Skin of body (tissue), 3 donors: ENCODE measurements at places on chromosomes 1 and 21.
A peak's percentile ranks its signal among the peaks of the same experiment; 100 is the strongest.

GRCh38 chr21:38506661-38507281 lies 8.5 kb upstream of the ERG start:
- DNase-seq = no peak

DNA sequence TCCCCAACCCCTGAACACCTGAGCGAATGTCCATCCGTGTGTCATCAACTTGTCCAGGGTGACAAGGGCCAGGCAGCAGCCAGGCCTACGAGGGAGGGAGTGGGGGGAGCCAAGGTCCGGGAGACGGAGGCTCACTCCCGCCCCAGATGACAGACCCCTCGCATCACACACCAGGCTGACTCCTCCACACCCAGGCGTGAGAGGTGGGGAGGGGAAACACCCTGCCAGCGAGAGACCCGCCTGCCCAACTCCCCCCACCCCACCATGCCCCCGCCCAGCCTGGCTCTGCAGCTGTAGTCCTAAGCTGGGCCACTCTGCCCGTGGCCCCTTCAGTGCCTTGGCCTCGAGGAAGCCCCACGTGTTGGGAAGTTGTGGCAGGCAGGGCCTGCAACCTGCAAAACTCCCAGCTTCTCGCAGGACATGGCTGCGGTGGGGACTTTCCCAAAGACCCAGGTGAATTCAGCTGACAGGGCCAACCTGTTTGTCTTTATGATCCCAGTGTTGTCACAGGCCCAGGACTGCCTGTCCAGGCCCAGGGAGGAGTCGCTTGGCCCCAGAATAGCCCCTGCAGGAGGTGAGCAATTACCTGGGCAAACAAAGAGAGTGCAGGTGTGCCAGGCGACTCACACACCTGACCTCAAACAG lies 62.9 kb downstream of the RIPK4 start:
- no peak for DNase-seq

DNA sequence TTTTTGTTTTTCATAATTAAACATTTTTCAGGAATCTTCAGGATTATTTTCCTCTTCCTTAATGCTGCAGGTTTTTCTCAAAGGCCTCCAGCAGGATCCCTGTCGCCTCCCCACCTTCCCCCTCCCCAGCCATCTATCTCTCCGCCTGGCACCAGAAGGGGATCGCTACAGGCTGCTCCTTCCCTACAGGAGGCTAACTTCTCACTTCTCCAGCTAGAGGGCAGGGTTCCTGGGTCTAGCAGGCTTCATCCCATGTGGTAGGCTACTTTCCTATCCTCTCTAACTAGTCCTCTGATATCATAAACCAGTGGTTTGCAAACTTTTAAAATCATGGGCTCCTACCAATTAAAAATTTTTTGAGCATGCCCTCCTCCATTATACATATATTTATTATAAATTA lies 104.1 kb downstream of the KCNN3 start:
- DNase-seq = no peak

GRCh38 chr1:972726-973458 lies 6.6 kb downstream of the PLEKHN1 start:
- DNase-seq = no peak

DNA sequence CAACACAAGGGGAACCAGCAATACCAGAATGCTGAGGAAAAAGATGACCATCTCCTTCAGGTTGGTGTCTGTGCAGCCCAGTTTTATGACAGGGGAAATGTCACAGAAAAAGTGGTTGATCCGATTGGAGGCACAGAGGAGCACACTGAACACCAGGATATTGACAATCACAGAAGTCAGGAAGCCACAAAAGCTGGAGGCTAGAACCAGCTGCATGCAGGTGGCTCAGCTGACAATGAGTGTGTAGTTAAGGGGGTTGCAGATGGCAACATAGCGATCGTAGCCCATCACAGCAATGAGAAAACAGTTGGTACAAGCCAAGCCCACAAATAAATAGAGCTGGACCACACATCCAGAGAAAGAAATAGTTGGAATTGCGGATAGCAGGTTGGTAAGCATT lies 16.3 kb upstream of the OR10K1 start:
- DNase-seq = no peak

GRCh38 chr1:246214708-246215509 lies 292.2 kb downstream of the SMYD3 start:
- no peak for DNase-seq

GRCh38 chr1:56135069-56135863 lies 444.1 kb downstream of the PLPP3 start:
- DNase-seq = no peak

- no peak for DNase-seq
Measured at GRCh38 chr1:26200413-26200812, 10.0 kb downstream of the CATSPER4 start.

DNA sequence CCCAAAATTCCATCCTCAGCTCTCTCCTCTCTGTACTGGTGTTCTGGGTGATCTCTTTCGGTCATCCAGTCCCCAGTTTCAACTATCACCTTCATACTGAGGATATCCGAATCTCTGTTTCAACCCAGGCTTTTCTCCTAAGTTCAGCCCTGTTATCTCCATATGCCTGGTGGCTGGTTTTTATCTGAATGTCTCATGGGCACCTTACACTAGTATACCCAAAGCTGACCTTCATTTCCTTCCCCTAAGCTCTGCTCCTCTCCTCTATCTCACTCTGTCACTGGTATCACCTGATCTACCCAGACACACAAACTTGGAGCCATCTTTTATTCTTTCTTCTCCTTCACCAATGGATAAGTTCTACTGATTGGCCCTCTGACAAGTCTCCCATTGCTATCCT lies 53.0 kb downstream of the LRRC71 start:
- no peak for DNase-seq

DNA sequence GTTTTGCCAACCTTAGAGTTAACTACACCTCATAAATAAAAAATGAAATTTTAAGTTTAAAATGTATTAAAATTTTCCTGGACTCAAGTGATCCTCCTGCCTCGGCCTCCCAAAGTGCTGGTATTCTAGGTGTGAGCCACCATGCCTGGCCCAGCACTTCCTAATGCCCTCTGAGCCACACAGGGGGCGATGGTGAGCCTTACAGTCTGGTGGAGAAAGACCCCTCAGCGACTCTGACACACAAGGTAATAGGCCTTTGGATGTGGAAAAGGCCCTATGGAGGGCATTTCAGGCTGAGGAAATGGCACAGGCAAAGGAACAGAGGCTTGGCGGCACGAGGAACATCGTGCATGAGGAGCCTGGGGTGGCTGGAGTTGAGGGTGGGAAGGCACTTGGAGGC lies 6.7 kb downstream of the CITED4 start:
- DNase-seq = no peak

- no peak for DNase-seq
Measured at GRCh38 chr1:185474440-185475149, 157.6 kb upstream of the IVNS1ABP start.

- DNase-seq = no peak
Measured at GRCh38 chr1:225156254-225156653, 226.8 kb downstream of the DNAH14 start.

GRCh38 chr1:86062453-86062852 lies 94.1 kb downstream of the COL24A1 start:
- DNase-seq = no peak

GRCh38 chr21:38843806-38844503 lies 38.2 kb downstream of the ETS2 start:
- DNase-seq = no peak

DNA sequence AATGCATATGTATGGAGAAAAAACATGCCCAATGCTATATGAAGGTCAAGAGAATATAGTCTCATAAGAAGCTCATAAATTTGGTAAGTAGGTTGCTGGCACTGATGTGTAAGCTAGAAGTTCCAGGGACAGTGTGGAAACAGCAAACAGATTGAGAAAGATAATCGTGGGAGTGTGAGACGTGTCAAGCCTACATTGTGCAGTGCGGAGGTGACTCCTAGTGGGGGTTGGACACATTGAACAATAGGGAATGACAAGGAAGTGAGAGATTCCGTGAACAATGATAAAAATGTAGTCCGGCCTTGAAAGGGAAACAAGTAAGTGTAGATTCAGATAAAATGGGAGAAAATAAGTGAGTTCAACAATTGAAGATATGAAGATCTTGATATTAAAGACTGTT lies 788.4 kb upstream of the PRMT6 start:
- DNase-seq = peak; percentile 2

DNA sequence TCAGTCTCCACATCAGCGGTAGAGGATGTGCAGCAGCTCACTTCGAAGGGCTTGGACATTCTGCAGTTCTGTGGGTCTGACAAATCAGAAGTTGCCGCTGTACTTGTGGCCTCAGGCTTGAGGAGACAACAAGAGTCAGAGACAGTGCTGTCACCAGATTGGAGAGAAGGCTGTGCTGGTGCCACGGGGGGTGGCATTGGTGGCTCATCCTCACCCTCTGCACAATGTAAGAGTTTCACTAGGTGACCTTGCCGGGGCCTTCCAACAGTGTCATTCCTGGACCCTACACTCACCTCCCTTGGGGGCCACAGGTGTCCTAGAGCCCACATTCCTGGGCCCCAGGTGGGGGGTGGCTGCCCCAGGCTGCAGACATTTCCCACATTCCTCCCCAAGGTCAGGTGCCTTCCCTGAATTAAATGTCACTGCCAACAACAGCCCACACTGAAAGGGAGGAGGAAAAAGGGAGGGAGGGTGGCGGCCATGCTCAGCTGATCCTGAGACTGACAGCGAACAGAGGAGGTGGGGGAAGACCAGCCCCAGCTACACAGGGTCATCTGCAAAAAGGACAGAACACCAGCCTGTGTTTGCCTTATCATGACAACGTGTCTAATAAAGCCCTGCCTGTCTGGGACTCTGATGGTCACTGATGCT lies 46.4 kb downstream of the TMCC2 start:
- DNase-seq = no peak

DNA sequence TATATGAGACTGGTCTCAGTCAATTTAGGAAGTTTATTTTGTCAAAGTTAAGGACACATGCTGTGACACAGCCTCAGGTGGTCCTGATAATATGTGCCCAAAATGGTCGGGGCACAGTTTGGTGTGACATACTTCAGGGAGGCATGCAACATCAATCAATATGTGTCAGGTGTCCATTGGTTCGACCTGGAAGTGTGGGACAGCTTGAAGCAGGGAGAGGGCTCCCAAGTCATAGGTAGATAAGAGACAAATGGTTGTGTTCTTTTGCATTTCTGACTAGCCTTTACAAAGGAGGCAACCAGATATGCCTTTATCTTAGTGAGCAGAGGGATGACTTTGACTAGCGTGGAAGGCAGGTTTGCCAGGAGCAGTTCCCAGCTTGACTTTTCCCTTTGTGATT lies 4.5 kb upstream of the ERVH48-1 start:
- DNase-seq = no peak

- no peak for DNase-seq
Measured at GRCh38 chr1:33120436-33121231, 39.7 kb downstream of the AZIN2 start.

DNA sequence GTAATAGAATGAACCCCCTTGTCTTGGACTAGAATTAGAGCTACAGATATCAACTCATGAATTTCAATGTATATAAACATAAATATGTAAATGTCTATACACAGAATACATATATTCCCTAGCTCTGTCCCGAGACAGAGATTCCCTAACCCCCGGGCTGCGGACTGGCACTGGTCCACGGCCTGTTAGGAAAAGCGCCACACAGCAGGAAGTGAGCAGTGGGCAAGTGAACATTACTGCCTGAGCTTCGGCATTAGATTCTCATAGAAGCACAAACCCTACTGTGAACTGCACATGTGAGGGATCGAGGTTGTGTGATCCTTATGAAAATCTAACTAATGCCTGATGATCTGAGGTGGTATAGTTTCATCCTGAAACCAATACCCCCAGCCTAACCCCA lies 51.2 kb downstream of the PIK3R3 start:
- no peak for DNase-seq

- DNase-seq = peak; percentile 62
Measured at GRCh38 chr1:8077120-8077573, 51.0 kb upstream of the ERRFI1 start.

- no peak for DNase-seq
Measured at GRCh38 chr1:40059338-40059959, 18.9 kb downstream of the CAP1 start.

DNA sequence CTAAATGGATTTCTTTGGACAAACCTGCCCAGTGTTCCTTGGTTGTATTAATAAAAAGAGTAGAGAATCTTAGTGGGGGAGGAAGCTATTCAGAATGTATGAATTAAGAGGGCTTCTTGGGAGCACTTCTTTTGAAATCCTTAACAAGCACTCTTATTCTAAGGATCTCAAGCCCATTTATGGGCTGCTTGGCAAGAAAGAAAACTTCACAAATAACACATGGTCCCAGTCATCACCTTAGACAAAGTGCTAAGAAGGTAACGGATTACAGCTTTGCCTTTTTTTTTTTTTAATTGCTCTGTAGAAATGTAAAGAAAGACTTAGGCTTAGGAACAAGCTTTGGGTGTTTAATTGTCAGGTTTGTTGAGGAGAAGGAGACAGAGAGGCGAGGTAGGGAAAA lies 76.6 kb upstream of the IPO9 start:
- DNase-seq = no peak

DNA sequence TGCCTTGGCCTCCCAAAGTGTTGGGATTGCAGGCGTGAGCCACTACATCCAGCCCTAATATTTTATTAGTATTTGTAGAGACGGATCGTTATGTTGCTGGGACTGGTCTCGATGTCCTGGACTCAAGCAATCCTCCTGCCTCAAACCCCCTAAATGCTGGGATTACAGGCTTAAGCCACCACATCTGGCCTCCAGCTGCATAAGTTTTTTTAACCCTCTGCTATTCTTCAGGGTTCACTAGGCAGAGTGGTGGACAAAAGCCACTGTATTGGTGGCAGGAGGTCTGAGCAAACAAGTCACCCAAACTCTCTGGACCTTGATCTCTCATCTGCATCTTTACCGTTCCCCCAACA lies 10.1 kb upstream of the CLIC4 start:
- peak; percentile 17 for DNase-seq

DNA sequence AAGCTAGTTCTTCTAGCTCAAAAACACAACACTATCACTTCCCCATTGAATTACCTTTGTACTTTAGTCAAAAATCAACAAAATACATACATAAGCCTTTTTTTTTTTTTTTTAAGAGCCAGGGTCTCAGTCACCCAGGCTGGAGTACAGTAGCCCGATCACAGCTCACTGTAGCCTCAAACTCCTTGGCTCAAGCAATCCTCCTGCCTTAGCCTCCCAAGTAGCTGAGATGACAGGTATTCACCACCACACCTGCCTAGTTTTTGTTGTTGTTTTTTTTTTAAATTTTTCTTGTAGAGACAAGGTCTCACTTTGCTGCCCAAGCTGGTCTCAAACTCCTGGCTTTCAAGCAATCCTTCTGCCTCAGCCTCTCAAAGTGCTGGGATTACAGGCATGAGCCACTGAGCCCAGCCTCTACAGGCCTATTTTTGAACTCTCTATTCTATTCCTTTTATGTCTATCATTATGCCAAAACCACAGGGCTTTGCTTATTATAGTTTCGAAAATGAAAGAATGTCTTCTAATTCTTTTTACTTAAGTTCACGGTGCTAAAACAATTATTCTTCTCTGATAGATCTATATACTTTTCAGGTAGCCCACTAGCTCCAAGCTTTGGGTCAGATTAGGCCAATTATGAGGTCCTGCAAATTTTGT lies 29.6 kb downstream of the GPBP1L1 start:
- DNase-seq = no peak

- DNase-seq = no peak
Measured at GRCh38 chr1:51175278-51175677, 60.8 kb upstream of the RNF11 start.
